Posterior vena cava (tissue), 2 donors: ENCODE measurements at places on chromosomes 7 and 10. TPM values are rescaled to one million over a fixed set of nuclear protein-coding genes. Genes with fewer than 3 reads are reported as not detected.

Gene AGR2
- not detected for total RNA-seq

GRCh38 chr7:91835091-91835825 lies 45.2 kb downstream of the MTERF1 start:
- DNase-seq: no peak

Gene FANK1
- 1.5 TPM for total RNA-seq

DNA sequence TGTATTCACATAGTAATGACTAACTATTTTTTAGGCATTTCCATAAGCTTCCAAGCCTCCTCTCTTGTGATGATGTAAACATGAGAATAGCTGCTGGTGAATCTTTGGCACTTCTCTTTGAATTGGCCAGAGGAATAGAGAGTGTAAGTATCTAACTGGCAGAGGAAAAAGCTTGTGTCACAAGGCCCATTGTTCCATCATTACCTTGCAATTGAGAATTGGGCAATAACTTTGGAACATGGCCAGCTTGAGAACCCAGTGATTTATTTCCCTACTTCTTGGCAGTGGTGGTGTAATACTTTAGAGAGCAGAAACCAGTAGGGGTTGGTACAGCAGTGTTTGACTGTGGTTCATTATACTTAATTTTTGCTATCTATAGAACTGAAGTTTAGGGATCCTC lies 12.0 kb downstream of the IFRD1 start:
- DNase-seq: no peak

GRCh38 chr7:30172451-30172850 lies 37.7 kb downstream of the MTURN start:
- DNase-seq: no peak

DNA sequence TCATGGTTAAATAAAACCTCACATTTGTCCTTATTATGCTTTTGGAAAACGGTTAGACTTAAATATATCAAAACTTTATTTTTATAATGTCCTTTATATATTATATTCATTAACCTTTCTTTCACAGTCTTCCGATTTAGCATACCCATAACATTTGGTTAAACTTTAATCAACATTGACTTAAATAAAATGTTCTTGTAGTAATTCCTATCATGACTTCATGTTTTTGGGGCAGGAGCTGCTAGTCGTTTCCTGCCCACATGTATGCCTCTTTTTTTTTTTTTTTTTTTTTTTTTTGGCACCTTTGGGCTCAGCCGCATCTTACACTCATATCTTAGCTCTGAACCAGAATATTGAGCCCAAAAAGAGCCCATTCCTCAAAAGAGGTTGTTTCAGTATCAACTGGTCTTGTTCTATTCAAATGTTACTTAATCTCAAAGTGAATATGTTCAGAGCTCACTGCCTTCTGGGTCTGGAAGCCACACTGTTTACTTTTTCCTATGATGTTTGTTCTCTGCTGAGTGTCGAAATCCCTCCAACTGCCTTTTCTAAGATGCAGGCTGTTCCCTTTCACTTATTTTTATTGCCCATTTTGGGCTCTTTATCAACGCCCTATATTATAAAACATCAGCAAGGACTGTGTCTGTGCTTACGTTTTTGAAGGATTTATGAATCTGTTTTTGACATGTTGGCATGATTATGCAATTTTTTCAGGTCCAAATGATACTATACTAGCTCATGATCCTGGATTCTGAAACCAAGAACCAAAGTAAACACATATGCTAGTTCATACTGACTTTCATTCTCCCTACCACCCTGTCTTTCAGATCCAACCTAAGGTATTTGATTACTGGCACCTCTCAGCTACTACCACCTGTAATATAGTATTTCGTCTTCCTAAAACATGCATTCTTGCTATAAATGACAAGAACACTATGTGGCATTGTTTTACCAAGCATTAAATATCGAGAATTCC lies 914.4 kb downstream of the PCDH15 start:
- DNase-seq: no peak

- no peak for DNase-seq
These were observed 70.6 kb upstream of the MET start for GRCh38 chr7:116601426-116601825.

Gene HYAL4
- total RNA-seq: not detected

GRCh38 chr10:76037531-76038155 lies 606.2 kb downstream of the LRMDA start:
- DNase-seq: no peak

Gene PLPP4
- total RNA-seq: not detected

- DNase-seq: no peak
These were observed 152.4 kb downstream of the GALNT11 start for GRCh38 chr7:152177681-152178404.

- DNase-seq: no peak
These were observed 571.1 kb downstream of the GRID1 start for GRCh38 chr10:85795460-85795859.

- DNase-seq: no peak
These were observed 74.7 kb downstream of the FRMPD2 start for GRCh38 chr10:48199580-48200377.

Gene LRRD1
- total RNA-seq: 0.14 TPM

Gene SEMA3E
- total RNA-seq: 1.9 TPM

DNA sequence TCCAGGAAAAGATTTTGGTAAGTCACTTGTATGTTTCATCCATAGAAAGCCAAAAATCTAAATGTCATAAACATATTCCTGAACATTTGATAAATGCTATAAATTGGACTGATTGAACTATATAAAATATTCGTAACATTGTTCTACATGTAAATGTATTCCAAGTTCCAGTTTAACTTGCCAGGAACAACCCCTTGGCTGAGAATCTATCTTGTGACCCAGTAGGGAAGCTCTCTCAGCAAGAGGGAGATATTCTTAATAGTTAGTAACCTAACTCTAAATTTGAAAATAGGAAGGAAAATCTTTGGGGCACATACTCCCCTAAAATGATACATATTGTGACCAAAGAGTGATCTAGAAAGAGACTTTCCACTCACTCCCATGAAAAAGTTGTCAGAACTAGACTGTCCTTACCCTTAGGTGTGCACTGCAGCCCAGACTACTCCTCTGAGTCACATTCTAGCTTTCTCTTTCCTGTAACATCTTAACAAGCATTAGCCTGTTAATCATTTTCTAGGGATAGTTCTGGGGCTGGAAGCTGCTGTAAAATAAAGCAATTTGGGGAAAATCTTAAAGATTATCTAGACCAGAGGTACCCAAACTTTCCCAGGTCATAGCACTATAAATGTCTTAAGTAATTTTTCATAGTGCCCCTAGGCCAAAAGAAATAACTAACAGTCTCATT lies 73.7 kb upstream of the SKAP2 start:
- no peak for DNase-seq

- no peak for DNase-seq
These were observed 18.5 kb downstream of the ZC3HC1 start for GRCh38 chr7:130032698-130033097.

- DNase-seq: no peak
These were observed 27.6 kb upstream of the PIK3AP1 start for GRCh38 chr10:96747734-96748550.

DNA sequence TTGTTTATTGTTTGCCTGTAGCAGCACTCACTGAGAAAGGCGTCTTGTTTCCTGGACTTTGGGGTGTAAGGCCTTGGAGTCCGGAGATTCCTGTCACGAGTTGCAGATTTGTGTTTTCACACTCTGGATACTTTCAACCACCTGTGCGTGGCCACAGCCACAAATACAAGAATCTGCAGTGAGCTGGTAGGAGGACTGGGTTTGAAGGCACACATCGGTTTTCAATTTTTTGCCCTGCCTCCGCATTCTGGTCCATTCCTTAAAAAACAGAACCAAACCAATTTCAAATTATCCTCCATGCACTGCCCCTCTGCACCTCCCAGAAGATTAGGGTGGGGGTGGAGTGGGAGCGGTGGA lies 619 bp downstream of the EXOC4 start:
- DNase-seq: no peak

Gene NEUROG3
- total RNA-seq: not detected
